ENCODE measurements at places on chromosomes 3 and 15.

DNA sequence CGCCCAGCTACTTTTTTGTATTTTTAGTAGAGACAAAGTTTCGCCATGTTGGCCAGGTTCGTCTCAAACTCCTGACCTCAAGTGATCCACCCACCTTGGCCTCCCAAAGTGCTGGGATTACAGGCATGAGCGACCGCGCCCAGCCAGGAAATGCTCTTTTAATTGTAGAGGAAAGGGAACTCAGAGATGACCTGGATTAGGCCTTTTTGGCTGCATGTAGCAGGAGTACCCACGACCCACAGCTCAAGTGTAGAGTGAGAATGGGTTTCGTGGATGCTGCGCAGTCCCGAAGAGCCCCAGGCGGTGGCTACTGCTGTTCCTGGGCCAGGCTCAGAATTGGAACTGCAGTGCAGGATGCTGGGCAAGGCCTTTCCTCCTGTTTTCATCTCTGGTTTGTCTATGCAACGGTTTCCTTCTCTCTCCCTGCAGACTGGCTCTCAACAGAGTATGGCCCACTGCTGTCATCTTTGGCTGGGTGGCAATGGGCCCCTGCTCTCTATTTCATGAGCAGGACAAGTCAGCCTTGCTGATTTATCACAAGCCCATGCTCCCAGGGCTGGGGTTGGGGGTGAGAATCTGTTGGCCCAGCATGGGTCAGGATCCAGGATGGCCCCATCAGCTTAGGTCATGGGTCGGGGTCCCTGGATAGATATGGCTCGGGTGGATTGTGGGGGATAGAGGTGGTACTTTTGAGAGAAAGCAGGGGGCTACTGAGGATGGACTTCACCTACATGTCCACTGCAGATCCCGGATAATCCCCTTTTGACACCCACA, 51.2 kb downstream of the GASK1A start:
- no peak for DNase-seq

DNA sequence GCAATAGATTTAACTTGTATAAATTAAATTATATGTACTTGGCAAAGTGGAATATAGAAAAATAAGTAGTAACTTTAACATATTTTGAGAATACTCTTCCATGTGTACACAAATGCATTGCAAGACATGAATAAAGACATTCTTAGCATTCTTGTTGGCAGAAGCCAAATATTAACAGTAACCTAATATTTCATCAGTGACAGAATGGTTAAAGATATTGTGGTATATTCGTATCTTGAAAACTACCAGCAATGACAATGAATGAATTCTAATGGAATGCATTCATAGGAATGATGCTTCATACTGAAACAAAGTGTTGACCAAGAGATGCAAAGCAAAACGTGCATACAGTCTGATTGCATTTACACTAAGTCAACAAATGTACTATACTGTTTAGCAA, 524.7 kb downstream of the GRM7 start:
- no peak for DNase-seq

DNA sequence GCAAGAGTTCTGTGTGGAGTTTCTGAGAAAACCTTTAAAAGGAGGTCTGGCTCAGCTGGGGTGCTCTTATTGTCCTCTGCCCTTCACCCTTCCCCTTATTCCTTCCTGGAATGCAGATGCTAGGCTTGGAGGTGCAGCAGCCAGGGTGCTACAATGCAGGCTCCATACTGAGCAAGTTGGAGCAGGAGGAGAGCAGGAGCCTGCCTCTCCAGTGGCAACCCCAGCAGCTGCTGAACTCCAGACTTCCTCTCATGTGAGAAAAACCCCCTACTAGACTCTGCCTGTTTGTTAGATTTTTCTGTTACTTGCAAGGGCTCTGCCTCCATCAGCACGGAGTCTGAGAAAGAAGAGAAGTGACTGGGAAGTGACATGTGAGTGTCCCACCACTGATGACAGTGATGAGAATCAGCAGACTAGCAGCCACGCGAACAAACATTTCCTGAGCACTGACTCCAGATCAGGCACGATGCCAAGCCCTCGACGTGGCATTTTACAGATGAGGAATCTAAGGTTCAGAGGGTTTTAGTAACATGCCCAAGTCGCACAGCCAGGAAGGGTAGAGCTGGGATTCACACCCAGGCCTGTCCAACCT, 16.1 kb upstream of the RARRES1 start:
- DNase-seq = peak; percentile 15

GRCh38 chr3:36538136-36538749, 157.9 kb downstream of the STAC start:
- peak; percentile 15 for DNase-seq
